ENCODE measurements at places on chromosomes 2 and 18.

GRCh38 chr18:74702950-74703349, 105.3 kb downstream of the ZNF407 start:
- DNase-seq: no peak

GRCh38 chr18:35692866-35693265, 111.3 kb downstream of the GALNT1 start:
- no peak for DNase-seq

- no peak for DNase-seq
Measured at GRCh38 chr2:86253424-86253823, 54.2 kb downstream of the MRPL35 start.

DNA sequence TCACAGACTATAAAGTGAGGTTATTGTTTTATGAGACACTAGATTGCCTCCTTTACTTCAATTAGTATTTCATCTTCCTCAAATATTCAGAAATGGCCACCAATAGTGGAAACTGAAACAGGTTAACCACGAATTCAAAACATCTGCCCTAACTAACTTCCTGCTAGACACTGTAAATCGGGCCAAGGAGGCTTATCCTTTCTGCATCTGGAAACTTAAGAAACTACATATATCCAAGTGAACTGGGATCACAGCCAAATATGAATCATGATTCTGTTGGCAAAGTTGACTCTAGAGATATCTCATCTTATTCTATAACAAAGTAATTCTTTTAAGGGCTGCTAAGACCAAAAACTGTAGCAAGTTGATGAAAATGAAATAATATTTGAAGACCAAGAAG, 136.6 kb upstream of the ZC3H15 start:
- no peak for DNase-seq

GRCh38 chr2:160920791-160921303, 239.4 kb upstream of the TANK start:
- DNase-seq: no peak

DNA sequence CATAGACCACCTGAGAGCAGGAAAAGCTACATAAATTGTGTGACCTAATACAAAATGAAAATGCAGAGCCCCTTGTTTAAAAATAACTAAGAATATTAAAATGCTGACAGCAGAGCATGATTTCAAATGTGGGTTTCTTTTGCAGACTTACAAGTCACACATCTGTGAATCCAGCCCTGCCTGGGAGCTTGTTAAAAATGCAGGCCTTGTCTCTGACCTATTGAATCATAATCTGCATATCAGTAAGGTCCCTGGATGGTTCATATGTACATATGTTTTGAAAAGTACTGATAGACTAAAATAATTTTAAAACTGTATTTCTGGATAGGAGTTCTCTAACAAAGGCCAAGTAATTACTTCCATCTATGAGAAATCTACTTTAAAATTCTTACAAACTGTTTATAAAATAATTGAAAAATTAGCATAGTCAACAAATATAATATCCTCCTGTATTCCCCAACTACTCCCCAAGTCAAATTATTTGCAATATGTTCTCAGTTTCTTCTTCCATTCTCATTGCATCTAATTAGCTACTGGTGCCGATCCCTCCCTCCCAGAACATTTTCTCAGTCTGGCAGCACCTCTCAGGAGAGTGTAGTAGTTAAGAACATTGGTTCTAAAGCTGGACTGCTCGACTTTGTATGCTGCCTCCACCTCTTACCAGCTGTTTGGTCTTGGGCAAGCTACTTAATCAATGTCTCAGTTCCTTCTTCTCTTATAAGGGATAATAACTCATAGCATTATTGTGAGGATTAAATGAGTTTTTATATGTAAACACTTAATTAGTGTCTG, 1040.4 kb upstream of the CDH2 start:
- DNase-seq: no peak

DNA sequence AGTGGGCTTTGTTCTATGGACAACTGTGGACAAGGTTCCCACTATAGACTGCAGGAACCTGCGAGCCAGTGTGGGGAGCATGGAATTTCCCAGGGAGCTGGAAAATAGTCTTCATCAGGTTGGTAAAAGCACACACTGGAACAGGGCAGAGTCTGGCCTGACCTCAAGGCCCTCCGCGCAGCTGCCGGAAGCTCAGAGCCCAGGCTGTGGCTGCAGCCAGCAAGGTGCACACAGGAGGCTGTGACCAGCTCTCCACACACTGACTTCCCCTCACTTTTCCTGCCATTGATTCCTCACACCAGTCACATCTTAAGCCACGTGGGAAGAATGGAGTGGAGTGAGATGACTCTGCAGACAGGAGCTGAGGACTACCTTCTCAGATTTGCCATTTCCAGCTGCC, 19.1 kb downstream of the MAL start:
- no peak for DNase-seq

GRCh38 chr2:160628811-160629210, 135.2 kb upstream of the RBMS1 start:
- no peak for DNase-seq

DNA sequence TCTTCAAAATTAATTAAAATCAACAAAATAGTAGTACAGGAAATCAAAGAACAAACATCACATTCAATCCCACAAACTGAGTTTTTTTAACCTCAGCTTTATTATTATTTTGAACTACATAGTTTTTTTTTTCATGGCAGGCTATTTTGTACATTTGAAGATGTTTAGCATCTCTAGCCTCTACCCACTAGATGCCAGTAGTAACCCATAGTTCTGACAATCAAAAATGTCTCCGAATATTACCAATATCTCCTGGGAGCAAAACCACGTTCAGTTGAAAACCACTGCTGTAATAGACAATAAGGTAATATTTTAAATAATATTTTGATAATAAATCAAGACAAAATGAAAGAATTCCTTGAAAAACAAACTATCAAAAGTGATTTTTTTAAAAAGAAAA, 702.6 kb upstream of the LRRTM1 start:
- DNase-seq: no peak

DNA sequence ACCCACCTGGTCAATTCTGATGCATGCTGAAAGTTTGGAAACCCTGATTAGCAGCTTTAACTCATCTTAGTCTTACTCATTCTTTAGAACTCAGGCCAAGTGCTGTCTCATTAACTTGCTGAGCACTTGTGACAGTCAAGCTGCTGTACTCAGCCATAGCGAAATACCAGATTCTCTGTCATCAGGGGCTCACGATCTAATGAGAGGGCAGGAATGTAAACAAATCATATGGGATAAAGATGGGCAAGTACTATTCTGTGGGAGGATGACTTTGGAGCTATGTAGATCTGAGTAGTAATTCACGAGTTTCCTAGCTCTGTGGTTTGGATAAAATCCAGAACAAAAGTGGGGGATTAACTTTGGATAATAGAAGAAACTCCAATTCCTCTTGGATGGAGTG, 376.6 kb downstream of the HRH4 start:
- DNase-seq: no peak

DNA sequence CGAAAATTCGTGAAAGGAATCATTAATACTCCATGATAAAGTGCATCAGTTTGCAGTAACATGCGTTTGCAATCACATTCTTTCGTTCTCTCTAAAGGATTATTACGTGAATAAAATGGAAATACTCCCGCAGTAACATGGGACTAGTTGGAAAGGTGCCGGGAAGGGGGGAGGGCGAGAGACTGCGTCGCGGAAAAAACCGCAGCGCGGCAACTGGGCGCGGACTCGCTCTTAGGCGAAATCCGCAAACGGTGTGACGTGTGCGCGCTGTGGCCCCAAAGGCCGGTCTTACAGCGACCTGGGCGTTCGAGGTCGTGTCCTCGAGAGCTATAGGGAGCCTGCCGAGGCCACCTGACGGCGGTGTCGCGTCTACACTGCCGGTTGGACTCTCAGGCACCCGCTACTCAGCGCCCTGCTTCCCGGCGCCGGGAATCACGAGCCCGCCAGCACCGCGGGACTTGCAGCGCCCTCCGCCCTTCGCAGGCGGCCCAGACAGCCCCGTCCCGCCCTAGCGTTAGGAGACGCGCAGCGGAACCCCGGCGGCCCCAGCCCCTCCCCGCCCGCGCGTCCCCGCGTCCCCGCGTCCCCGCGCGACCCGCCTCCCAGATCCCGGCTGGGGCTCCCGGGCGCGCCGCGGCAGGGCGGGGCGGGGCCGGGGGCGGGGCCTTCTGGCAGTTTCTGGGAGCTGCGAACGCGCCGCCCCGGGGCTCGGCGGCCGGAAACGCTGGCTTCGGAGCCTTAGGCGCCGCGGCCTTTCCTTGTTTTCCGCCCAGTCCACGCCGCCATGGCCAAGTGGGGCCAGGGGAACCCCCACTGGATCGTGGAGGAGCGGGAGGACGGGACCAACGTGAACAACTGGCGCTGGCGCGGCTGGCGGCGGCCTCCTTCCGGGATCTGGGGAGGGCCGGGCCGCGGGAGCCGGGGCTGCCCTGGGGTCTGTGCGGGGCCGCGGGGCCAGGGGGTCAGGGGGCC, 15.1 kb downstream of the C2orf74 start:
- DNase-seq: peak; percentile 86

DNA sequence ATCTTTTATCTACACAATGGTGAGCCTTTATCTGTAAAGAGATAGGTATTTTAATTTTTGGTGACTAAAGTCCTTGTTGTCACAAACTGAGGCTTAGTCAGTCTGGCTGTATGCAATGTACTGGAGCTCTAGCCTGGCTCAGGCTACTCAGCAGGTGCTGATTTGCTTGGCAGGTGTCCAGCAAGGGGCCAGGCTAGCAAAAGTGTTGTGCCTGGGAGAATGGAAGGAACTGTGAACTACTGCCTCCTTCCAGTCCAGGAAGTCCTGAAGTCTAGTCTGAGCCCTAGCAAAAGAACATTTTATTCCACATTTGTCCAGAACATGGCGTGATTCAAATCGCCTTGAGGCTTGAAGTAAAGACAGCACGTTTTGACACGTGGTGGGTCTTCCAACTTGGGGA, 260.5 kb downstream of the CCDC85A start:
- DNase-seq: no peak

DNA sequence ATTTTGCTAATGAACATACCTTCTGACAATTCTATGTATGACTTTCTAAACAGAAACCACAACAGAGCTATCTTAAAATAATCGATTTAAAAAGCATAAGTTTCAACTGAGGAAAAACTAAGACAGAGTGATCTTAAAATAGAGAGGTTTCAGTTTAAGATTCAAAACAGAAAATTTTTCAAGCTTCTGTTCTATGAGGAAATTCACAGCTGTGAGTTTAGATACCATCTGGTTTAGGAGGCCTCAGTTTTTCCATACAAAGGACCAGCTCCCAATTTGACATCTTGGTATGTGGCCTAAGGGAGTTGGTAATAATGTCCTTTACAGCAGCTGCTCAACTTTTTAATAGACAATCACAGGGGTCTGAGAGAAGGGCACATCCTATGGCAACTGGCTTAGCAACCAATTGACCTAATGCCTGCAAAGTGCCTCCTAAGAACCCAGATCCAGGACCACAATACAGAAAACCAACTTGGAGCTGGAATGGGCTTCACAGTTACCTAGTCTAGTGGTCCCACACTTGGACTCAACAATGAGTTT, 39.7 kb downstream of the MDH1 start:
- DNase-seq: no peak

DNA sequence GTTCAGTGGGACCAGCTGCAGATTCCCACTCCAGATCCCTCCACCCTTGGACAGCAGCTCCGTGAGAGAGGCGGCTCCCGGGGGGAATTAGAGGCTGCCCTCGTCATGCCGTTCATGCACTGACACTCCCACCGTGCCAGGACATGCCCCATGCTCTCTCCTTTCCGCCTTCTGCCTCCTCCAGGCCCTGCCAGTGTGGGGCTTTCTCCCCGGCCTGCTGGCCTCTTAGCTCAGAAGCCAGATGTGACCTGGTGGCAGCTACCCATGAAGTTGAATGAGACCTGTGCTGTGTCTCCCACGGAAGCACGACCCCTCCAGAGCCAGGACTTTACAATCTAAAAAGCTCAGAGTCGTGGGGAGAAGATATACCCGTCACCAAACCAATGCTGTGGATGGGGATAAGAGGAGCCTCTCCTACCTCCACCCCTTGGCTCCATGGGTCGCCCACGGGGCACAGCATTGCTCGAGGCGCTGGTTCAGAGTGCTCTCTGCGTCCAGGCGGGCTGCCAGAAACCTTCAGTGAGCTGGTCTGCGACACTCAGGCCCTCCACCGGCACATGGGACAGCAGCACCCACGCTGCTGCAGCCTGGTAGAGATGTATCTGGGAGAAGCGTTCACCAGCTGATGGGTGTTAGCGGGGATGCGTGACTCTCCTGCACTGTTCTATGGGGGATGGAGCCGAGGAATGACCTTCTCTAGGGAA, 111.0 kb upstream of the GPC1 start:
- no peak for DNase-seq

DNA sequence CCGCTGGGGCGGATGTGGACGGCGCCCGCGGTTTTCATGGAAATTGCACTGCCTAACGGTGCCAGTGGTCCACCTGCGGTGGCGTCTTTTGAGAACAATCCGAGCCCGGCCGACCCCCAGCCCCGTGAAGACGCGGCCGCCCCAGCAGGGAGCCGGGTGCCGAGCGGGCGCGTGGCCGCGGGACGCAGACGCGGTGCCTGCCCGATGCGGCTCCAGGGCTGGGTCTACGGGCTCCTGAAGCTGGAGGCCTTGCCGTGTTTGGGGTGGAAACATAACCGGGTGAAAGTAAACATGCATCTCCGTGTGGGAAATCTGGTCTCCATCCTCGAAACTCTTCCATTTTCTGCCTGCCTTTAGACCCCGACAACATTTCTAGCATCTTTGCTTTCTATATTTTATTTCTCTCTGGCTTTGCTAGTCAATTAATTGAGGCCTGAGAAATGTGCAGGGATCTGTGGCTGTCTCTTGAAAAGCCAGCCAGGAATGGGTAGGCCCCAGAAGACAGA, 572 bp downstream of the INPP4A start:
- no peak for DNase-seq

- DNase-seq: no peak
Measured at GRCh38 chr2:144429396-144430112, 90.4 kb downstream of the ZEB2 start.

DNA sequence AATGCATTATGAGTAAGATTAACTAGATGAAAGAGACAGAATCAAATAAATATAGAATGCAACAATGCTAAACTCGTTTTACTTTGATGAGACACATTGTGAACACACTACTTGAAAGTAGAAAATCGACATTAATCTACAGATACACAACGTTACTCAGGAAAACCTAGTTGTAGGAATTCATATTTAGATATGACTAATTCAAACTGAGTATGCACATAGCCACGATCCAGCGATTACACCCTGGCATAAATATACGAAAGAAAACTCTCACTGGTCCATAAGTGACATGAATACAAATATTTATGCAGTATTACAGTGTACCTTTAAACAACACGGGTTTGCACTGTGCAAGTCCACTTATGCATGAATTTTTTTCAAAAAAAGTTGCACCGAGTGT, 485.6 kb downstream of the TMX3 start:
- DNase-seq: no peak
